ENCODE measurements at places on chromosomes 6 and 20.

DNA sequence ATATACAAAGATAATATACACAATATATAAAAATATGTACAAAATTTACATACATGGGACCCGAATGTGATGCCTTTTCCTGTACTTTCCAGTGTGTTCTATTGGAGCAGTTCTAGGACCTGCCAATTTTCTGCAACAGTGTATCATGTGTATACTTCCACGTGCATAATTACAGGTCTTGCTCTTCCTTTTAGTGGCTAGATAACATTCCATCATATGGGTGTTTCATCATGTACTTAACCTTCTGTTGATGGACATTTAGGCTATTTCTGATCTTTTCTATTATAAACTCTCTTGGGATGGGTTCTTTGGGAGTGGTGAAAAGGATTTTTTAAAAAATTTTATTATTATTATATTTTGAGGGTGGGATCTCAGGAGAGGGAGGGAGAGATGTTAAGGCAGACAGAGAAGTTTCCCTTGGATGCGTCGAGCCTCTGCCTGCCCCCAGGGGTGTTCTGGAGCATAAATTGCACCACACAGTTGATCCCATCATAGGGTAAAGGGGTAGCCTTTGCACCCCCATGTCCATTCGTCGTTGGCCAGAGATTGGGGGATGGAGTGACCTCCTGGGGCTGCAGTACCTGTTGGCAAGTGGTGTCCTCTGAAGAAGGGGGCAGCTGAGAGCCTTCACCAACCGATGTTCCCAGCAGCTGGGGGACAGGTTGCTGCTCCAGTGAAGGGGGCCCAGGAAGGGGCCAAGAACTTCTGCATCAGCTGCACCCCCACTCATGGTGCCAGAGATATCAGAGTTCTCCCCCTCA, 110.3 kb downstream of the TOX2 start:
- no peak for DNase-seq

DNA sequence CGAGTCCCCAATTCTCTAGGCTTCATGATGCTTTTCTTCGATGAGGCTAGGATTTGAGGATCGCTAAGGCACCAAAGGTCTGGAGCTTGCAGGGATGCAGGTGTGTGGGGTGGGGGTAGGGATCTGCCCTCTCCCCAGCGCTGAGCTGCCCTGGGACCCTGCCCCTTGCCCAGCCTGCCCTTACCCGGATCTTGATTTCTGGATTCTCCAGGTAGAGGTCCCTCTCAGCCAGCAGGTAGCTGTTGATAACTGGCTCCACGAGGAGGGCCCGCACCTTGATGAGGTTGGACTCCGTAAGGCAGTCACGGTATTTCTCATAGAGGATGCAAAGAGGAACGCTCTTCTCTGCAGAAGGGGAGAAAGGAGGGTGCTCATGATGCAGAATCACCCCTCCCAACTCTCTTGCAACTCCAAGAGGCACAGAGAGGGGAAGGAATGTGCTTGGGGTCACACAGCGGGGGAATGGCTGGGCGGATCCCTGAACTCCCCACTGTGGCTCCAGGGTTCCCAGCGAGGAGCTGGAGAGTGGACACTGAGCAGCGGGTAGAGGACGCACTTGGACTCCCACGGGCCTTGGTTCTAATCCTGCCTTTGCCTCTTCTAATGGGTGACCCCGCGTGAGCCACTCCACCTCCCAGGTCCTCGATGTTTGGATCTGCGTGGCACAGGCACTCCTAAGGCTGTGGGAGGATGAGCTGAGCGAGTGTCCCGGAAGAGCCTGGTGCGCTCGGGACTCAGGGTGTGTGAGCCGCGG, 32.7 kb downstream of the TGM2 start:
- no peak for DNase-seq

GRCh38 chr20:38937978-38938473, 11.8 kb downstream of the FAM83D start:
- DNase-seq = no peak

GRCh38 chr20:2768632-2769015, 31.8 kb downstream of the CPXM1 start:
- DNase-seq = no peak

GRCh38 chr6:40583709-40584108, 3.5 kb downstream of the LRFN2 start:
- no peak for DNase-seq

- no peak for DNase-seq
Observed at GRCh38 chr6:167807756-167808155, 19.0 kb upstream of the AFDN start.

GRCh38 chr6:4486568-4487315, 289.5 kb upstream of the CDYL start:
- DNase-seq = no peak

GRCh38 chr6:39841291-39841690, 49.1 kb downstream of the DAAM2 start:
- DNase-seq = no peak

DNA sequence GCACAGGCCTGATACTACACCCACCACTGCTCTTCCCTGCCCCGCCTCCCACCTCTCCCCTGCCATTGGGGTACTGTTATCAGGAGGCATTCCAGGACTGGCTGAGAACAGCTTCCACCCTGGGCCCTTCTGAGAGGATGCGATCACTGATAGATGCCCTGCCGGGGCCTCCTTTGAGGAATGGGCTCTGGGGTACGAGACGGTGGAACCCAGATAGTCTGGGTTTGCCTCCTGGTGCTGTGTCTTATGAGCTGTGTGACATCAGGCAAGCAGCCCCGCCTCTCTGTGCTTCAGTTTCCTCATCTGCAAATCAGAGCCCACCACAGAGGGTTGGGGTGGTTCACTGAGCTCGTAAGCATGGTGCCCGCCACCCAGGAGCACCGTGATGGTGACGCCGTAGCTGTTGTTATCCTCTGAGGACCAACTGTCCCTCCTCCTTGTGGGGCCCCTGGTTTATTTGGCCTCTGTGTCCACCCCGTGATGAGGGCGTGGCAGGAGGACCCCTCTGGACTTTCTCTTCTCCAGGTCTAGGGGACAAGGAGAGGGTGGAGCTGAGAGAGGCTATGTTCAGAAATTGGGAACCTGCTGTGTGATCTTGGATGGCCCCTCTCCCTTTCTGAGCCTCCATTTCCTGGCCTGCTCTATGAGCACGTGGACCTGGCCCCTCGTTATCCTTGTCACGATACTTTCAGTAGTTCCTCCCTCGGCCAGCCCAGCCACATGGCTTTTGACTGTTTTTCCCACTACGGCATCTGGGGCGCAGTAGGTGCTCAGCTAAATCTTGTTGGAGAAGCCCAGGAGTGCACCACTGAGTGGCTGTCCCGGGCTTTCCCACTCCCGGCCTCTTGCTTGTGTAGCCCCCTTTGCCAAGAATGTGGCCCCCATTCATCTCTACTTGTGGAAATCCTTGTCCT, 18.3 kb downstream of the SRC start:
- no peak for DNase-seq
